Right atrium auricular region (tissue), 2 donors: ENCODE measurements at places on chromosomes 2 and 18. TPM values are rescaled to one million over a fixed set of nuclear protein-coding genes. Genes with fewer than 3 reads are reported as not detected.

- DNase-seq = no peak
Observed at GRCh38 chr2:205288686-205289085, 393.6 kb upstream of the NRP2 start.

DCDC2C gene
- total RNA-seq = not detected

DNA sequence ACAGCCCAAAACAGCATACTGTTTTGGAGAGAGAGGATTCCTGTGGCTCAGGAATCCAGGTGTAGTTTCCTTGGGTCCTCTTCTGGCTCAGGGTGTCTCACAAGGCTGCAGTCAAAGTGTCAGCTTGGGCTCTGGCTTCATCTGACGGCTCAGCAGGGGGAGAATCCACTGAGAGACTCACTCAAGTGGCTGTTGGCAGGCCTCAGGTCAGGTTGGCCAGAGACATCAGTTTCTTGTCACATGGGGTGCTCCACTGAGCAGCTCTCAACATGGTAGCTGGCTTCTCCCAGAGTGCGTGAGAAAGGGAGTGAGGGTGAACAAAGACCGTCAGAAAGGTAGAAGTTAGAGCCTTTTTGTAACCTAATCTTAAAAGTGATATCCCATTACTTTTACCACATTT lies 168.4 kb downstream of the SOCS6 start:
- DNase-seq = no peak

- DNase-seq = no peak
Observed at GRCh38 chr18:11817229-11817628, 34.0 kb upstream of the CHMP1B start.

ATP8B1 gene
- 13.0 TPM for total RNA-seq

DNA sequence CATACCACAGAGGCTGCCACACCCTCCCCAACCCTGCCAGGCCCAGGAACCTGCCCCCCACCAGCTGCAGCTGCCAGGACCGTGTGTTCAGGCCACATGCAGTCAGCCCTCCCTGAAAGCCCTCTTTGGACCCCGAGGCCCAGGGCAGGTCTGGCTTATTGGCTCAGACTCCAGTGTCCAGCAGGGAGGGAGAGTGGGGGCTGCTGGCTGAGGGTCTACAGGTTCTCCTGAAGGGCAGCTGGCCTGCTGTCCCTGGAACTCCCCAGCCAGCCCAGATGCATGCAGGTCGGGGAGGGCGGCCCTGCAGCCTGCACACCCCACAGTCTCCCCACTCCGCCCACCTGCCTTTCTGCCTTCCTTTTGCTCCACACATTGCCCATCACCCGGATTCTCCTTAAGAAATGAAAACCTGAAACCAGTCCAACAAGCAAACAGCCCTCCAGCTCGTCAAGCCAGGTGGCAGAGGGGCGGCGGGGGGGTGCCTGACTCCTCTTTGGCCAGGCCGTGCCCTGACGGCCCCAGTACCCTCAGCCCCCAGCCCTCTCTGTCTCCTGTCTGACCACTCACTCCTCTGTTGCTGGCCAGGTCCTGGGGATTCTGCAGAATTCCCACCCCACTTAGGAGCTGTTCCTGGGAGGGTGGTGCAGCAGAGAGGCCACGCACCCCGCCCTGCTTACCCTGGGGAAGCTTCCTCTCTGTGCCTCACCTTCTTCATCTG lies 18.0 kb downstream of the GPR35 start:
- DNase-seq = peak; percentile 7

DNA sequence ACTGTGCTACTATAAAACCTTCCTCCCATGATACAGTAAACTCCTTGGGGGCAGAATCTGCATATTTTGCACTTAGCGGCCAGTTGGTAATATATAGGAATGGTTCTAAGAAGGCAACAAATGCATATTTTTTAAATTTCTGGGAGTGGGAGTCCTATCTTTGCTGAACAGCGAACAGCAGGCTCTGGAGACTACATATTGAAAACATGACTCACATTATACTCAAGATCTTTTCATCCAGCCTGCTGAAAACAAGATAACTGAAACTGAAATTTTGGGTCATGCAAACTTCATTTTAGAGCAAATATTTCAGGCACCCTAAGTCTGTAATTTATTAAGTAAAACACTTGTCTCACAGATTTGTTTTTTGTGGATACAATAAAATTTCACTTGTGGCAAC lies 122.2 kb downstream of the SATB2 start:
- no peak for DNase-seq

DNA sequence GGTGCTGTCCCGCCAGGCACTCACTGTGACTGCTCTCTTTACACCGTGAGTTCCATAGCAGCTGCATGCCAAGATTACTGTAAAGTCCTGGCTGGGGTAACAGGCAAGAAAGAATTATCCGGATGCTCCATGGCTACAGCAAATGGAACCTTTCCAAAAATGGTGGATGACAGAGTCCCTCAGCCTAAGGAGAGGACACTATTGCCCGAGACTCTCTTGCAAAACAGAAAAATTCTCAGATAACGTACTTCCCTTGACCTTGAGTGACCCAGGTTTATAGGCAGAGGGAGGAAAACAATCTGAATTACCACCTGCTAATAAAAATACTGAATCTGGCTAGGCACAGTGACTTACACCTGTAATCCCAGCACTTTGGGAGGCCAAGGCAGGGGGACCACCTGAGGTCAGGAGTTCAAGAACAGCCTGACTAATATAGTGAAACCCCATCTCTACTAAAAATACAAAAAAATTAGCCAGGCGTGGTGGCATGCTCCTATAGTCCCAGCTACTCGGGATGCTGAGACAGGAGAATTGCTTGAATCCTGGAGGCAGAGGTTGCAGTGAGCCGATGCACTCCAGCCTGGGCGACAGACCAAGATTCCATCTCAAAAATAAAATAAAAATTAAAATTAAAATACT lies 4.5 kb downstream of the CYS1 start:
- DNase-seq = no peak

- no peak for DNase-seq
Observed at GRCh38 chr2:178700922-178701342, 106.3 kb downstream of the TTN start.

- no peak for DNase-seq
Observed at GRCh38 chr2:60958800-60959199, 58.7 kb upstream of the PEX13 start.

- DNase-seq = no peak
Observed at GRCh38 chr2:159987181-159987580, 75.2 kb downstream of the PLA2R1 start.

TLX2 gene
- total RNA-seq = not detected

DNA sequence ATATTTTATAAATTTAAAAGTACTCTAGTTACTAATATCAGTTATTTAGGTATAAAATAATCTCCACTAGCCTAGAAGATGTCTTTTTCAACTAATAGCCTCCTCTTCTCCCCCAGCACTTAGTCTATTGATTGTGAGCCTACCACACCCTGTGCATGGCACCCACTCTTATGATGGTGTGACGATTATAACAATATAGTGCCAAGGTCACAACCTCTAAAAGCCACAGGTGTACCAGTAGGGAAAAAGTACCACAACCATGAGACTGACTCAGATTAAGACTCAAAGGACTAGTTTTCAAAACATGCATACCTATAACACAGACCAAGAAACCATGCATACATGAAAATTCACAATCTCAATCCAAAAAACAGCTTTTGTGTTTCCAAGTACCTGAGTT lies 27.6 kb downstream of the THADA start:
- DNase-seq = no peak

- no peak for DNase-seq
Observed at GRCh38 chr2:133674066-133674432, 105.8 kb upstream of the NCKAP5 start.

- no peak for DNase-seq
Observed at GRCh38 chr2:121086450-121086849, 198.6 kb downstream of the TFCP2L1 start.

DNA sequence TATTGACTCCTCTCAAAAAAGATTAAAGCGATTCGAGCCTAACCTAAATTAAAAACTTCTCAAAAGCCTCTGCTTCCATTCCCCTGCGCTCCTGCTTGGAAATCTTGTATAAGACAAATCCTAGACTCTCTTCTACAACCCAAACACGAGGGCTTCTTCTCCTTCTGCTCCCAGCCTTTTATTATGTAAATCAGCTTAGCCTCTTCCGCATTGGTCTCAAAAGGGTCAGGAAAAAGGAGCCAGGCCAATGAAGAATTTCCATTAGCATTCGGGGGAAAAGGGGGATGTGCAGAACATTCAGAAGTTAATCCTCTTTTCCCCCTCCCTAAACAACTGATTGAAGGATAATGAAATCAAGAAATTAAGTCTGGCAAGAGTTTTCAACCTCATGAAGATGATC lies 107.9 kb downstream of the FAM124B start:
- DNase-seq = no peak

NOSTRIN gene
- 34.3 TPM for total RNA-seq

- no peak for DNase-seq
Observed at GRCh38 chr2:109560265-109560664, 53.5 kb downstream of the SEPTIN10 start.

- no peak for DNase-seq
Observed at GRCh38 chr18:44744161-44745121, 63.8 kb downstream of the SETBP1 start.

GRCh38 chr2:197248623-197249022 lies 62.0 kb downstream of the ANKRD44 start:
- DNase-seq = no peak

DNA sequence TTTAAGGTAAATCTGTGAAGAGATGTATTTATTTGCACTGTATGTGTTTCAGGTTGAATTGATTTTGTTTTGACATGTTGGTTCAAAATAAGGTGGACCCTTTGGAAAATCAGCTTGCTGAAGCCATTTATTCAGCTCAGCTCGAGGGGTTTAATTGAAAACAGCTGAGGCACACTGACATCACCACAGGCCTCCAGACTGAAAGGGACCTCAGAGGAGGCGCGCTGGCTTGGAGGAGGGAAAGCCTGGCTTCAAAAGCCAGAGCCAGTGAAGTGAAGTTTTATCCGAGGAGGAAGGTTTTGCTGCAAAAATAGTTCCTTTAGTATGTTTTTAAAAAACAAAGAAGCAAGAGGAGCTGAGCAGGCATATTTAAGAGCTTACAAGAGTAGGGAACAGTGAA lies 26.9 kb upstream of the DNMT3A start:
- DNase-seq = no peak

DNA sequence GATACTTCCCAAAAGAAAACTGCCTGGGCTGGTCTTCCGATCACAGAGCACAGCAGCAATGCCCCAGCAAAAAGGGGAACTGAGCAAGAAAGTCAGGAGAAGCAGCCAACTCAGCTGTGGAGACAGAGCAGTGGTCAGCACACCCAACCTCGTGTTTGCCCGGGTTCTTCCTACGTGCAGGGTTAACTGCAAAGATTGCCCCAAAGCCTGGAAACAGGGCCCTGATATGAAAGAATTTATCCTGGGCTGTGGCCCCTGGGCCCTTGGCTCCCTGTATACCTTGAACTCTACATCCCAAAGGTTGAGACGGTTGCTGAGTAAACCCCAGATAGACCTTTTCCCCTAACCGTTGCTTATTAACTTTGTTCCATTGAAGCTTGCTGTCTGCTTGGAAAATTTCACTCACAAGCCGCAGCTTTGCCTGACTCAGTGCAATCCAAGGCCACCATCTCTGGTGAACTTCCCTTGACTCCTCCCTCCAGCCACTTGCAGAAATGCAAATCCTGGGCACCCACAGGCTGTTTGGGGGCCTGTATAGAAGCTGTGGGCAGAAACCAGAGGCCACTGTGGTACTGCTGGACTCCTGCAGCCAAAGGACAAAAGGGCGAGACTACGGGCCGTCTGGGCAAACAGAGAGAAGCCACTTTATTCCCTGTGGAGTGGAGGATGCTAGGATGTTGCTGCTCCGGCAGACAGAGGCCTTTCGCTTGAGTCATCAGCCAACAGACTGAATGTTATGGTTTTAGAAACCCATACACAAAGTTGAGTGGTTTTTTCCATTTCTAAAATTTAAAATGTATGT lies 18.2 kb downstream of the NRP2 start:
- DNase-seq = no peak

DNA sequence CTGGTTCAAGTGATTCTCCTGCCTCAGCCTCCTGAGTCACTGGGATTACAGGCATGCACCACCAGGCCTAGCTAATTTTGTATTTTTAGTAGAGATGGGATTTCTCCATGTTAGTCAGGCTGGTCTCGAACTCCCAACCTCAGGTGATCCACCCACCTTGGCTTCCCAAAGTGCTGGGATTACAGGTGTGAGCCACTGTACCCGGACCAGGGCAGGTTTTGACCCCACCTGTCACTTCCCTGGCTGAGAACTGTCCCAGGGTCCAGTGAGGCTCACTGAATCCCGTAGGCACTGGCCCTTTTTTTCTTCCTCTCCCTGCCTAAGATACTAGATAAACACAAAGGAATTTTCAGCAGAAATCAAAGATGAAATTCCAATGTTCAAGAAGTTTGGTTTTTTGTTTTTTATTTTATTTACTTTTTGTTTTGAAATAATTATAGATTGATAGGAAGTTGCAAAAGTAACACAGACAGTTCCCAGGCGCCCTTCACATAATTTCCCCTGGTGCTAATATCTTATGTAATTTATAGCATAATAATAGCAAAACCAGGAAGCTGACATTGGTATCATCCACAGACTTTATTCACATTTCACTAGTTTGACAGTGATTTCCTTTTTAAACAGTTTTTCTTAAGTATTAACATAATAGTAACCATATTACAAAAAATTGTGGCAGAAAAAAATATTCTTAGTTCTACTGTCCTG lies 52.4 kb upstream of the B3GNT7 start:
- DNase-seq = no peak

GRCh38 chr2:68251855-68252399 lies 405 bp downstream of the PPP3R1 start:
- no peak for DNase-seq

CNTNAP5 gene
- total RNA-seq = not detected

SMC6 gene
- 12.2 TPM for total RNA-seq

PLB1 gene
- 3.0 TPM for total RNA-seq

PRSS56 gene
- not detected for total RNA-seq

GRCh38 chr2:212863185-212863588 lies 288.2 kb downstream of the IKZF2 start:
- DNase-seq = no peak

DNA sequence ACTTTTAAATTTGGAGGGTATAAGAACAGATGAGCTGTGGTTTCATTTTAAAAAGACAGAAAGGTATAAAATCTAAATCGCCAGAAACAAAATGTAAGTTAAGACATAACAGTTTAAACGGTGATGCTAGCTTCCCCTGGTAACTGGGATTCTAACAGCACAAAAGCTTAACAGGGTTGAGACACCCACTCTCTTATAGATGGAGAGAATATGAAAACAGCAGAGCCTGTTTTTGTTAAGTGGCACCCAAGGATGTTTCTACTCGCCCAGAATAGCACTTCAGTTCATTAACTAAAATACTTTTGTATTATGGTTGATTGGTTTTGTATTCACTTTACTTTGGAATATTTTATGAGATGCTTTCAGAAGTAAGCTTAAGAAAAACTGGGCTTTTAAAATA lies 151.9 kb upstream of the RND3 start:
- DNase-seq = no peak

- no peak for DNase-seq
Observed at GRCh38 chr2:223925106-223925505, 20.0 kb downstream of the WDFY1 start.

ANKRD30B gene
- total RNA-seq = not detected

GRCh38 chr2:169765523-169765922 lies 31.9 kb downstream of the KLHL23 start:
- no peak for DNase-seq

LDLRAD4 gene
- 41.2 TPM for total RNA-seq

CERKL gene
- total RNA-seq = not detected

SP9 gene
- not detected for total RNA-seq
